ENCODE measurements at places on chromosomes 6 and 20.

DNA sequence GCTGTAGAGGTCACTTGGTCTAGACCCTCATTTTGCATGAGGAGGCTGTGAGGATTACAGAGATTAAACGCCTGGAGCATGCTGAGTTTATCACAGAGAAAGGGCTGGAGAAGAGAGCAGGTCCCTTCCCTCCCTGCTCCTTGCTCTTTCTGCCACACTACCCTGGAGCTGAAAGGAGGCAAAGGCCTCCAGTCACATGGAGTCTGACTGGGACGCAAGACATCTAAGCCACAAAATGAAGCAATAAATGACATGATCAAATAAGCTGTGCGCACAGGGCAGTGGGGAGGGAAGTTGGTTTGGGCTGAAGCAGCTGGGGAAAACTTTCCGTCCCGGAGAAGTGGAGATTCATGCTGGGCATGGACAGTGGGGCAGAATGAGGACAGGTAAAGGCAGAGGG lies 33.3 kb downstream of the ATXN1 start:
- no peak for DNase-seq

DNA sequence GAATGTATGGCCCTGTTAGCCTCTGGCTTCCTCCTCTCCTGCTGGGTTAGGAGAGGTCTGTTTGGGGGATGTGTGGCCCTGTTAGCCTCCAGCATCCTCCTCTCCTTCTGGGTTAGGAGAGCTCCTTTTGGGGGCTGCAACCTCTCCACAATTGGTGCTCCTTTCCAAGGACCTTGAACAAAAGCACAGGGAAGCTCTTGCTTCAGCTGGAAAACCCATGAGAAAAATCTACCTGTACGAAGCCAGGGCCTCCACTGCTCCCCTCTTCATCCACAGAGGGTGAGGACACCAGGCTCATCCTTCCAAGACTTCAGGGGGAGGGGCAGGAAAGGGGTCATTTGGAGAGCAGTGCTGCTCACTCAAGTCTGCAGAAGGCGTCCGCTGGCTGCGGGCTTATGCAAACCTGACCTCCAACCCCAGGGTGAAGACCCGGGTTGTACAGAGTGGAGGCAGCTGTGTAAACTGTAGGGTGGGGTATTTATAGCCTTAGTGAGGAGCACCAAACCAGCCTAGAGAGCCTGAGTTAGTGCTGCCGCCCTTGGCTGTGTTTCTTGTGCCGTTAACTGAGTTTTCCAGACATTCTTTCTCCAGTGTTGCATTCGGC lies 62.1 kb downstream of the SLC24A3 start:
- no peak for DNase-seq

DNA sequence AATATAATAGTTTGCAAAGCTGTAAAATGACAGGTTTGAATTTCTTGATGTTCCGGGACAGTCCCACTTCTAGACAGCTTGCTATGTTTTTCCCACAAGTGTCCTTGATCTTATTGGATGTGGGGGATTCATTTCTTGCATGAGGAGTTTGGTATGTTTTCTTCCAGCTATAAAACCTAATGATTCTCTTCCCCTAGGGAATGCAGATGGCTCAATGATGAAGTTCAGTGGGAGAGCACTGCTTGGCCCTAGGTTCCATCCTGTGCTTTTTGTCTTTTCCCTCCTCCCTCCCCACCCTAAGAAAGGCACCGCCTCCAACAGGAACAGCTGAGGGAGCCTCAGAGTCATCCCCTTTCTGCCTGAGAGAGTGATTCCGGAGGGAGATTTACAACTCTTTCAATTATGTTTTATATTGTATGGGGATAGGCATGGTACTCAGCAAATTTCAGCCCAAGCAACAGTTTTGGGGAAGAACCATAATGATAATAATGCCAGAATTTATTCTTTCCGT lies 149.2 kb downstream of the PHACTR1 start:
- no peak for DNase-seq

GRCh38 chr6:4380881-4381281 lies 245.5 kb upstream of the ECI2 start:
- DNase-seq, result no peak

GRCh38 chr20:13494019-13494418 lies 144.7 kb downstream of the TASP1 start:
- no peak for DNase-seq

DNA sequence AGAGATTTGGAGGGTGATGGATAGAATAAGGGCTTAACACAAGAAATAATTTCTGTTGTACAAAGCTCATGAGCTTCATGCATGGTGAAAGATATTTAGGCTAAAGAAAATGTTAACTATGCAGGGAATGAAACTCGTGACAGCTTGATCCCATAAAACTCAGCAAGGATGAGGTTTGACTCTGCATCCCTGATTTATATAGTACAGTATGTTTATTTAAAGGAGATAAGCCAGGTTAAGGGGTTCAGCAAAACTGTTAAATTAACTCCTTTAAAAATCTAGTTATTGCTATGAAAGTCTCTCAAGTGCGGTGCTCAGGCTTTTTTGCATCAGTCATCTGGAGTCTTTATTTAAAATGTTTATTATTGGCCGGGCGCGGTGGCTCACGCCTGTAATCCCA lies 326.4 kb downstream of the LAMA2 start:
- peak; percentile 42 for DNase-seq

- DNase-seq, result peak; percentile 75
Observed at GRCh38 chr6:87944541-87944954, 103.1 kb upstream of the SPACA1 start.

DNA sequence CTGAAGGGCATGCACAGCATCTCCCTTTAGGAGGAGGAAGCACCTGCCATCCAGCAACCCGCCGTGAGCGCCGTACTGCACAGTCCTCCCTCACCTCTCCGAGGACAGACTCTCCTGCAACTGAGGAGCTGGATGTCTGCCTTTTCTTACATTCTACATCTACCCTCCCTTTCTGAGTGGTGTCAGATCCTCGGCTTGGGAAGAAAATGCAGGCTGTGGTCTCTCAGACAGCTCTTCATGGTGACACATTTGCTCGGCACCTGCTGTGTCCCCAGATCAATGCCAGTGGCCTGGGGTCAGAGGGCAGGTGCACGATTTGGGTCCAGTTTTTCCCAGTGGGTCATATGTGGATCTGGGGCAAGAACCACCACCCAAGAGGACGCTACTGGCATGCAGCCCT lies 40.1 kb upstream of the BHLHE23 start:
- no peak for DNase-seq

DNA sequence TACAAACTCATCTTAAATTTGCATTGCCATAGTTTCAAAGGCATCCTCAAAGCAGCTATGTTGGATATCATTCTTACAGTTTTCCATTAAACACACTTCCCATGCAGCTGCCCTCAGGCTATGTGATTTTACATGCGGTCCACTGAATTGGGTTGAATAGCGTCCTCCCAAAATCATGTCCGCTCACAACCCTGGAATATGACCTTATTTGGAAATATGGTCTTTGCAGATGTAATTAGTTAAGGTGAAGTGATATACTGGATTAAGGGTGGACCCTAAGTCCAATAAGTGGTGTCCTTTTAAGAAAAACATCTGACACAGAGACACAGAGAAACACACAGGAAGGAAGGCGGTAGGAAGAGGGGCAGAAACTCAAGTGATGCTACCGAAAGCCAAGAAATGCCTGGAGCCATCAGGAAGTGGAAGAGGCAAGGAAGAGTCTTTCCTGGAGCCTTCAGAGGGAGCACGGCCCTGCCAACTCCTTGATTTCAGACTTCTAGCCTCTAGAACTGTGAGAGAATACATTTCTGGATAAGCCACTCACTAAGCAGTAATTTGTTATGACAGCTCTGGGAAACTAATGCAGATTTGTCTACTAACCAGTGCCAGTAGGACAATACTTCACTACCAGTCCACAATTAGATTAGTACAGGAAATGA lies 42.7 kb upstream of the NHSL1 start:
- DNase-seq, result peak; percentile 38

GRCh38 chr6:147710890-147711289 lies 202.4 kb downstream of the SAMD5 start:
- no peak for DNase-seq

GRCh38 chr20:56383334-56383733 lies 8.7 kb downstream of the AURKA start:
- DNase-seq, result no peak

DNA sequence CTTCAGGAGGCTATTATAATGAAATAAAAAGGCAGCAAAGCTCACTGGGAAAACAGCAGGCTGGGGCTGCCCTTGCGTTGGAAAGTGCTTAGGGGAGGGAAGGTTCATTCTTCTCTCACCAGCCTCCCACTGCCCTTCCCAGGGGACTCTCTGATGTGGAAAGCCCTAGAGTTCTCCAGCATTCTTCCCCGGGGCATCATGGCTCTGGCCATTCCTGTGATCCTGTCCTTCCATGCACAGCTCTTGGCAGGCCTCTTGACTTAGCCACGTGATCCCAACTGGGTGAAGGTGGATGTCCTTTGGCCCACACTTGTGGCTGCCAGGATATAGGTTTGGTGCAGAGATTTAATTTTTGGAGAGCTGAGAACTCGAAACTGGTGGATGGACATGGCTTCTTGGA lies 58.0 kb upstream of the ZNF831 start:
- DNase-seq, result no peak

DNA sequence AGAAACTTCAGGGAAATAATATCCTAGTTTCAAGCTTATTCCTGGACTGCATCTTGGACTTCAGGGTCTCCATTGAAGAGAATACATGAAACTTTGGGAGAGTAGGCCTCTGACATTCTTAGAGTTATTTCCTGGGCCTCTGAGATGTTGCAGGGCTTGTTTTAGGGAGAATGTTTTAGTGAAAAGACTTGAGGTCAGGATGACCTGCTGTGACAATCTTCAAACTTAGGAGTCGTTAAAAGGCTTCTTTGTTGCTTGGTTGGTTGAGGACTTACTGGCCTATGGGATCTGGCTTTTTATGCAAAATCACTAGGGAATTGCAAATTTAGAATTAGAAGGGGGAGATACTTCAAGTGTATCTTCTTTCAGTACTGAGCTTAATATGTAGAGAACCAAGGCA lies 613.2 kb upstream of the FLRT3 start:
- DNase-seq, result no peak

DNA sequence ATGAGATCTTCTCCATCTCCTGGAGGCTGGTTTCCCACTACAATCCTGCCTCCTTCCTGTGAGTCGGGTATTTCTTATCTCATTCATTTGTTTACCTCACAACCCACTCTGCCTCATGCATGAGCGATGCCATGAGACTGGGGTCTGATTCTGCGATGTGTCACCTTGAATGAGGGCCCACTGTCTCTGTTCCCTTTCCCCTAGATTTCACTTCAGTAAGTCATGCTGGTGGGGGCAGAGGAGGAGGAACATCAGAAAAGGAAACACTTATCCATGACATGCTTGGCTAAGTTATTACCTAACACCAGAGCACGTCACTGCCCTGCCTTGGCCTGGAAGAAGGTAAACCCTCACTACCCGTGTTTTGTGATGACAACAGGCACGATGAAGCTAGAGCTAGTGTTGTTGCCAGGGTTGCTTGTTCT lies 337.4 kb upstream of the PRDM1 start:
- DNase-seq, result peak; percentile 57

GRCh38 chr6:30152016-30152673 lies 8.9 kb downstream of the TRIM10 start:
- no peak for DNase-seq

DNA sequence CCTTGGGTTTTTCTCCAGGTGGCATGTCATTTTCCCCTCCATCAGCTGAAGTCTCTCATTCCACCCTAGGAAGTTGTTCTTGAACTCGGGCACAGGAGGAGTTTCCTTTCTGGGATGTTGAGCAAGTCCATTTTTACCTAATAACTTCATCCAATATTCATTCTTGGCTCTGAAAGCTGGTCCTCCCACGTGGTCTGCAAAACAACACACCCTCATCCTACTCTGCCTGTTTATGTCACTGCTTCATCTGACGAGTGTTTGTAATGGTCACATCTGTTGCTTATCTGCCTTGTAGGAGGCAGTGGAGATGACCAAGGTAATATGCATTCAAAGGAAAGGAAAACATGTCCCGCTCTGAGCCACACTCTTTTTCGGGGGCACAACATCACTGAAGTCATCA lies 41.7 kb upstream of the AIG1 start:
- peak; percentile 13 for DNase-seq

GRCh38 chr6:52635049-52635577 lies 35.8 kb upstream of the TMEM14A start:
- no peak for DNase-seq

- DNase-seq, result no peak
Observed at GRCh38 chr6:35178932-35179832, 34.6 kb upstream of the SCUBE3 start.

DNA sequence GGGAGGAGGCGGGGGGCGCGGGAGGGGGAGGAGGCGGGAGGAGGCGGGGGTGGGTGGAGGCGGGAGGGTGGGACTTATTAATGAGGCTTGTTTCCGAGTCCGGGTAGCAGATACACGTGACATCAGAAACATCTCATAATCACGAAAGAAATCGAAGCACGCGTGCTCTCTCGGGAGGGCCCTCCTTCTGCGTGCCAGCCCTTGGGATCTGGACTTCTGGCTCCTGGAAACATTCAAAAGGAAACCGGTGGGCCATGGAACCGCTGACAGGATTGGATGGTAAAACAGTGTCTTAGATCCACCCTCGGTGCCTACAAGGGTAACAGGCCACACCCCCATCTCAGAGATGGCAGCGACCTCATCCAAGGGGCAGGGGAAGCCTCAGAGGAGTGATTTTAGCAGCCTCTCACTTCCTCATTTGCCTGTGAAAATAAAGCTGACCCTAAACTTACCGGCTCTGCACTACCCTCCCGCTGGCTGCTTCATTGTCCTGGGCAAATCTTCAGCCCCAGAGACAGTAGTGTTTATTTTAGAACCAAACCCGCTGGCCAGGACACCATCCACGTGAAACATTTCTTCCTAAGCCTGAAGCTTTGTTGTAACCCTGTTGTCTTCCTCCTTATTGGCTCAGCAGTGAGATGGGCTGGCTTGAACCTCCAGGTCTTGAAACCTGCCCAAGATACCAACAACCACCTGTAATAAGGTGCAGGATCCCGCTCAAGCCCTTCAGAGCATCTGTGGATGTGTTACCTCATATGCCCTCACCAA lies 97.5 kb downstream of the PSMG4 start:
- peak; percentile 71 for DNase-seq

GRCh38 chr6:150175586-150176151 lies 32.8 kb downstream of the PPP1R14C start:
- no peak for DNase-seq

Measured in AG10803 (cell line).